Mammary epithelial cell (primary cell): ENCODE measurements at places on chromosomes 3 and 15.

DNA sequence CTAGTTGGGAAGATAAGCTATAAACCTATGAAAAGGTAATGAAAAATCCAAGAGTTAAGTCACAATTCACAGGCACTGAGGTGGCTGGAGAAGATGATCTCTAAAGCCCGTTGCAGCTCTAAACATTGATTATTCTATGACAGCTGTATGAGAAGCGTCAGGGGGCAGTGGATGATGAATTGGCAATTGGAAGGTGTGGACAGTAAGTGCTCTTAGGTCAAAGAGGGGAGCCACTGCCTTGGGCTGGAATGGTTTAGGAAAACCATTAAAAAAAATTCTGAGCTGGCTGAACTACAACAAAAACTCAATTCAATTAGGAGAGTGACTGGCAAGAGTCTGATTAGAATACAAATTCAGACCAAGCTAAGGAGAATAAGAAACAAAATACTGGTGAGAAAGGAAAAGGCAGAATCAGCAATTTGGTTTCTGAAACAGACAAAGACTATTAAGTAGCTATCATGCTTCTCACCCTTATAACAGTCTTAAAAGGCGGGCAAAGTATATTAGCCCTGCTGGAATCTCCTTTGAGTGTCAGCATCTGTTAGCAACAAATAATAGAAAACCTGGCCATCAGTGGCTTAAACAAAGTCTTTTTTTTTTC lies 8.8 kb upstream of the NMD3 start:
- DNase-seq, result no peak

DNA sequence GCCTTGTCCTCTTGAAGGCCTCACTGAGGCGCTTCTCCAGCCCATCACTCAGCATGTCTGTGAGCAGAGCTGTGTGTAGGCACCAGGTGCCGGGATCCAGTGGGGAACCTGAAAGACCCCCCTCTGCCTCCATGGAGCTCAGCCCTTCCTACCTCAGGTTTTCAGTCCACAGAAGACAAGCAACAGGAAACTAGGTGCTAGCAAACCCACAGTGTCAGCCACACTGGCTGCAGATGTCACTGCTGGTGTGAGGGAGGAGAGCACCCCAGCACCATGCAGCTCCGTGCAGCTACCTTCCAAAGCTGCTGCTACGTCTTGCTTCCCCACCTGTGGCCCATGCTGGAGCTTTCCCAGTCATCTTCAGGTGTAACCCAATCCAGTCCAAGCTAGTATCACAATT lies 17.9 kb downstream of the PSTPIP1 start:
- no peak for DNase-seq

DNA sequence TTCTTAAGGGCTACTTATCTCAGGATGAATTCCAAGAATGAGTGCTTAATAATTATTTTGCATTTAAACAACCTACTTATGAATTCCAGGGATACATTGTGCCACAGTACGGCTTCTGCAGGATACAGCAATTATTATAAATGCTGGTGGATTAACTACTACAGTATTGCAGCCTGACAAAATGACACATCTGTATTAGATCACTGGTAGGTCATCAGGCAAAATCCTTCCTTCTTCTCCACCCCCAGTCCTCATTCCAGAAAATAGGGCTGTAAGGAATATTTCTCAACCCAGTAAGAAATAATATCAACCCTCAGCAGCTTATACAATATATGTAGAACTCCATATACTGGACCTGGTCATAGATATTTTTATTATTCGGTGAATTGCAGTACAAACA lies 79.3 kb upstream of the RORA start:
- DNase-seq, result no peak

DNA sequence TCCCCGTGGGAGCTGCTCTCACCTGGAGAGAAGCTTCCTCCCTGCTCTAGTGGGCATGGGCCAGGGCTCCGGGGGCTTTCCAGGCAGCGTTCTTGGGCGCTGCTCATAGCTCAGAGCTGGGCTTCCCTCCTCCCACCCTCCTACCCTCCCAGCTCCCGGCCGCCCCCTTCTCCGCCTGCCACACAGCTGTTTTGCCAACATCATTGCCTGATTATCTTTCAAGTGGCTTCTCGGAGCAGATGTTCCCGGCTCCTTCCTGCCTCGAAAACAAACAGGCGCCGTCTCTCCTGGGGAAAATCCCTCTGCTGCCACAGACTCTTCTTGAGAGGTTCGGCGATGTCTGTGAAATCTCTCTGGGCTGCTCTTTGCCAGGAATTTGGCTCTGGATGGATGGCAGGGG lies 195.6 kb downstream of the RPLP1 start:
- no peak for DNase-seq

GRCh38 chr3:194727435-194728128 lies 41.9 kb downstream of the FAM43A start:
- DNase-seq, result no peak

DNA sequence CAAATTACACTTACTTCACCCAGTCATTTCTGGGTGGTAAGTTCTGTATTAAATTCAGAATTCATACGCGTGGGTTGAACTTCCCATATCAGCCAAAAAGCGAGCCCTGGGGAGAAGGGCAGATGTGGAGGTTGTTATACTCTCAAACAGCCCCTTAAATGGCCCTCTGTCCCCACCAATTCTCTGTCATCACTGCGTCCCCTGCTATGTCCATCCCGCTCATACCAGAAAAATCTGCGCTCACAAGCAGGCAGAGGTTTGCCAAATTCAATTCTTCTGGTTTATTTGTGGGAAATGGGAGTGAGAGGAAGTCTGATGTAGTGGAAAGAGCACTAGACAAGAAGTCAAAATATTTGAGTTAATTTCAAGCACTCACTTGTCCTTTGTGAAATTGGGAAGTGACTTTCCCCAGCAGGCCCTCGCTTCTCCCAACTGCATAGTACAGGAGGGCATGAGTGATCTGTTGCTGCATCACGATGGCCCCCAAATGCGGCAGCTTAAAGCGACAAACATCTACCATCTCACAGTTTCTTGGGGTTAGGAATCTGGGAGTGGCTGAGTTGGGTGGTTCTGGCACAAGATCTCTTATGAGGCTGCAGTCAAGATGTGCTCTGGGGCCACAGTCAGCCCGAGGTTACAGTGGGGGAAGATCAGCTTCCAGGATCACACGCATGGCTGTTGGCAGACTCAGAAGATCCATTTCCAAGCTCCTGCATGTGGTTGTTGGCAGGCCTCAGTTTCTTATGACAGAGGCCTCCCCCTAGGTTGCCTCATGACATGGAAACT lies 67.7 kb downstream of the CPN2 start:
- DNase-seq, result no peak

DNA sequence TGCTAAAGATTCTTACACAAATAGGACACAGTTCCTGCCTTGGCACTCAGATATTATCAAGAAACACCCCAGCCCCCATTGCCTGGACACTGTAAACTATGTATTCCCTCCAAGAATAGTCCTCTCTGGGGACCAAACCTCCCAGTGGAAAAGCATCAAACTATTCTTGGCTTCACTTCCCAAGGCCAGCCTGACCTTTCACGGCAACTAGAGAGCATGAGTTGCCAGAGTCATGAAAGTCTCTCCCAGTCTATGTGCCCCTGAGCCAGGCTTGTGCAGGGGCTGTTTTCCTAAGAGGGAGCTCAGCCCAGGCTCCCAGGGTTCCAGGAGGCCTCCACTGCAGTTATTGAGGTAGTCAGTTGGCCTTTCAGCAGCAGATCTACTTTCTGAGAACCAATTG lies 251.9 kb upstream of the TGFBR2 start:
- DNase-seq, result no peak
